ENCODE measurements at places on chromosomes 3 and 15.

DNA sequence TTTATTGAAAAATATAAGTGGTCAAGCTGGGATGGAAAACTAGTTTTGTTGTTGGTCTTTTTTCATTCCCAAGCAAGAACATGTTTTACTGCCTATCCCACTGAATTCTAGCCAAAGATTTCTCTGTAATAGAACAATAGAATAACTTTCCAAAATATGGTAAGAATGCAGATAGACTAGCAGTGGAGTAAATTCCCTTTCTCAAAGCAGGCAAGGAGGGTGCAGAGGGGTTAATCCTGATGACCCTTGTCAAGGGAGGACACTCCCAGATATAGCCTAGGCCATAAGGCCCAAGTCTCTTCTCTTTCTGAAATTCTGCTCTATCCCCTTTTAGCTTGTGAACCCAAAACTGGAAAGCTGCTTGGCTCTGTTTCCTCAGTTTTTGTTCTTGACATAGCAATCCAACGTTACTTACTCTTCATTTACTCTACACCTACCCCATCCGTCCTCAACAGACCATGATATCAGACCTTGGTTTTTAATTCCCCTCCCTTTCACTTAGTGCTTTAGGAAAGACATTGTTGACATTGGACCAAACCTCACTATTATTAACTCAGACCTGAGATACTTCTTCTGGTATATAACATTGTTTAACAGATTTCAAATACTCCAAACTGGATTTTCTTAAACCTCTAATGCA, 453.6 kb upstream of the THBS1 start:
- H3K27ac ChIP-seq, result no peak overlapping the region
- H3K4me3 ChIP-seq, result no peak overlapping the region
- H3K27me3 ChIP-seq, result no peaks in the 10 kb centered on the region
- DNase-seq, result no peak

GRCh38 chr15:55652909-55653495, 64.9 kb upstream of the PYGO1 start:
- no peaks in the 10 kb centered on the region for H3K36me3 ChIP-seq
- H3K27ac ChIP-seq, result no peak overlapping the region
- DNase-seq, result no peak
- no peaks in the 10 kb centered on the region for H3K4me1 ChIP-seq
- no peaks in the 10 kb centered on the region for H3K27me3 ChIP-seq

DNA sequence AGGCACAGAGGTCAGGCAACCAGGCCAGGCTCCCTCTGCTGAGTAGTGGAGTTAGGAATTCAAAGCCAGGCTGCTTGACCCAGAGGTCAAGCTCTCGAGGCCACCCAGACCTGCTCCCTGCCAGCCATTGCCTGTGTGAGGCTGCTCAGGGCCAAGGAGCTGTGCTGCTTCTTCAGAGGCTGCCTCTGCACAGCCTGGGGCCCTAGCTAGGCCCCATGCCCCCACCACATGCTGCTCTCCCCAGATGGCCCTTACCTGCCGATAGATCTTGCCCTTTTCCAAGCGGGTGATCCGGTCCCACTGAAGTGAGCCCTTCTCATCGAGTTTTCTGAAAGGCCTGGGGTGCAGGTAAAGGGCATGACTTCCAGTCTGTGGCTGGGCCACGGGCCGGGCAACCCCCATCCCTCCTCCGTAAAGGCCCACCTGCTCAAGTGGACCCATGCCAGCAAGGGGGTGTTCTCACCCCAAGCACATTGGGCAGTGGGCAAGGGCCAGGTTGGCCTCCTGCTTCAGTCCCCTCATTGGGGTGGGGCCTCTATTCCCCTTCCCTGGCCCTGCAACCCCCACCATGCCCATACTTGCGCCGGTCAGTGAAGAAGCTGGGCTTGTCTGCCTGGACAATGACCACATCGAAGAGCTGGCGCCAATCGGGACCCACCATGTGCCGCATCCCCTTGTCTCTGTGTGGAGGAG, 6.5 kb downstream of the NT5DC2 start:
- peaks cover 2% of the 10 kb centered on the region for H3K4me1 ChIP-seq
- H3K27me3 ChIP-seq, result no peaks in the 10 kb centered on the region
- H3K36me3 ChIP-seq, result no peaks in the 10 kb centered on the region
- no peak overlapping the region for H3K4me3 ChIP-seq

DNA sequence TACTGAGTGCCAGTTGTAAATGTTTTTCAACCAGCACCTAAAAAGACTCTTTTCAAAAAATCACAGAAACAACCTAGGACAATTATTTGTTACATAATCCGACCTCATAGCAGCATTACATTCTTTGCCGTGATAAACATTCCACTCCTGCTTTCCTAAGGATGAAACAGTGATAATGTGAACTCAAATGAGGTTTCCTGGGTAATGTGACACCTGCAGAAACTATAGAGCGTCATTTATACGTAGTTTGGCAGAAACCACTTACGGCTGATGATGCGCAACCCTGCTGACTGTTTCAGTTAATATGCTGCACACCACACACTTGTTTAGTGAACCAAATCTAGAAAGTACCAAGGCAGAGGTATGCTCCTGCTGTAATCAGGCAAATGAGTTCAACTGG, 55.8 kb downstream of the SEMA6D start:
- no peak for DNase-seq
- no peaks in the 10 kb centered on the region for H3K36me3 ChIP-seq
- no peak overlapping the region for H3K4me3 ChIP-seq
- no peak overlapping the region for H3K27ac ChIP-seq
- no peaks in the 10 kb centered on the region for H3K27me3 ChIP-seq

- H3K4me1 ChIP-seq, result no peaks in the 10 kb centered on the region
- H3K27me3 ChIP-seq, result no peaks in the 10 kb centered on the region
- H3K36me3 ChIP-seq, result no peaks in the 10 kb centered on the region
- no peak for DNase-seq
Observed at GRCh38 chr3:190092250-190092649, 28.4 kb downstream of the P3H2 start.

GRCh38 chr15:59176653-59177316, 29.9 kb upstream of the LDHAL6B start:
- H3K36me3 ChIP-seq, result no peaks in the 10 kb centered on the region
- H3K4me3 ChIP-seq, result no peak overlapping the region
- H3K27me3 ChIP-seq, result no peaks in the 10 kb centered on the region
- peaks cover 5% of the 10 kb centered on the region for H3K4me1 ChIP-seq
- DNase-seq, result no peak

DNA sequence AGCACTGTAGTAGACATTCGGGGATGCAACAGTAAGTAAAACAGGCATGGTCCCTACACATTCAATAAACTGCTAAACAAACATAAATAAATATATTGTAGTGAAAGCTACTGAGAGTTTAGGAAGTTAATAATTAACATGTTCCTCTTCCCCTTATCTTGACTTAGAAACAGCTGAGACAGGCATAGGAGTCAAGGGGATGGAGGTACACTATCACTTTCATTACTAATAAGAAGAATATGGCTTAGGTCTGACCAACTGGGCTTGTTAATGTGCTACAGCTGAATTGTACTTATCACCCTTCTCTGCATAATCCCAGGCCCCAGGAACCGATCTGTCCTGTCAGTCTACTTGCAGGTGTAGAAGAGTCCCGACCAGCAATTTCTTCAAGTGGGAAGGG, 116.3 kb upstream of the DAZL start:
- H3K27ac ChIP-seq, result no peak overlapping the region
- H3K36me3 ChIP-seq, result no peaks in the 10 kb centered on the region
- no peaks in the 10 kb centered on the region for H3K4me1 ChIP-seq
- no peak overlapping the region for H3K4me3 ChIP-seq
- peaks cover 3% of the 10 kb centered on the region for H3K27me3 ChIP-seq

GRCh38 chr15:89486726-89487050, 9.7 kb downstream of the RHCG start:
- H3K27ac ChIP-seq, result no peak overlapping the region
- peak; percentile 40 for DNase-seq
- H3K4me1 ChIP-seq, result peaks cover 6% of the 10 kb centered on the region
- H3K27me3 ChIP-seq, result peaks cover 12% of the 10 kb centered on the region
- H3K36me3 ChIP-seq, result no peaks in the 10 kb centered on the region

DNA sequence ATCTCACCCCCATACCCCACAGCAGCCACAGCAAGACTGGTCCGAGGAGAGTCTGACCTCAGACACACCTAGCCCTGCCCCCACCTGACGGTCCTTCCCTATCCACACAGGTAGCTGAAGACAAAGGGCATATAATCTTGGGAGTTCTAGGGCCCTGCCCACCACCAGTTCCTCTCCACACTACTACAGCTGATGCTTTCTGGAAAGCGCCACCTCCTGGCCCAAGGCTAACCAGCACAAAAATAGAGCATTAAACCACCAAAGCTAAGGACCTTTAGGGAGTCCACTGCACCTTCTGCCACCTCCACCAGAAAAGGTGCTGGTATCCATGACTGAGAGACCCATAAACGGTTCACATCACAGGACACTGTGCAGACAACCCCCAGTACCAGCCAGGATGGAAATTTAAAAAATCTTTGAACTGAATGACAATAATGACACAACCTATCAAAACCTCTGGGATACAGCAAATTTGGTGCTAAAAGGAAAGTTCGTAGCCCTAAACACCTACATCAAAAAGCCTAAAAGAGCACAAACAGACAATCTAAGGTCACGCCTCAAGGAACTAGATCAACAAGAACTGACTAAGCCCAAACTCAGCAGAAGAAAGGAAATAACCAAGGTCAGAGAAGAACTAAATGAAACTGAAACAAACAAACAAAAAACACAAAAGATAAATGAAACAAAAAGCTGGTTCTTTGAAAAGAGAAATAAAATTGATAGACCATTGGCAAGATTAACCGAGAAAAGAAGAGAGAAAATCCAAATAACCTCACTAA, 122.1 kb upstream of the TPRG1 start:
- H3K36me3 ChIP-seq, result no peaks in the 10 kb centered on the region
- no peaks in the 10 kb centered on the region for H3K27me3 ChIP-seq
- H3K4me3 ChIP-seq, result no peak overlapping the region
- peak; percentile 45 for DNase-seq
